ENCODE measurements at places on chromosomes 12 and 14.

GRCh38 chr12:83971781-83972180, 940.8 kb downstream of the SLC6A15 start:
- DNase-seq, result no peak

DNA sequence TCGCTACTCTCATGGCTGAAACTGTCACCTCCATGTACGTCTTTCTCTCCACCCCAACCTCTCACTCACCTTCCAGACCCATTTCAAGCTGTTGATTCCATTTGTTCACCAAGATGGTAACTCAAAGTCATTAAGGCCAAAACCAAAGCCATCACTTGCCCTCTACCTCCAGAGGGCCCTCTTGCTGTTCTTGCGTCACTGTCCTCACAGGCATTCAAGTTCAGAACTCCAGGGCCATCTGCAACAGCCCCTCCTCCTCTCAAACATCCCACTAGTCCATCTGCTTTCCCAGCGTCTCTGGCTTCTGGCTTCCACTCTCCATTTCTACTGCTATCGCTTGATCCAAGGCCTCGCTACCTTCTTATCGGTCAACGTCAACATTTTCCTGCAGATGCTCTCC, 74.5 kb downstream of the VWF start:
- no peak for DNase-seq

- DNase-seq, result no peak
Measured at GRCh38 chr12:120249266-120249874, 16.2 kb downstream of the PXN start.

- DNase-seq, result no peak
Measured at GRCh38 chr12:81207664-81208063, 129.8 kb downstream of the ACSS3 start.

GRCh38 chr14:71399057-71399487, 491.8 kb downstream of the PCNX1 start:
- DNase-seq, result no peak

GRCh38 chr14:75655235-75655634, 5.4 kb downstream of the ERG28 start:
- no peak for DNase-seq

DNA sequence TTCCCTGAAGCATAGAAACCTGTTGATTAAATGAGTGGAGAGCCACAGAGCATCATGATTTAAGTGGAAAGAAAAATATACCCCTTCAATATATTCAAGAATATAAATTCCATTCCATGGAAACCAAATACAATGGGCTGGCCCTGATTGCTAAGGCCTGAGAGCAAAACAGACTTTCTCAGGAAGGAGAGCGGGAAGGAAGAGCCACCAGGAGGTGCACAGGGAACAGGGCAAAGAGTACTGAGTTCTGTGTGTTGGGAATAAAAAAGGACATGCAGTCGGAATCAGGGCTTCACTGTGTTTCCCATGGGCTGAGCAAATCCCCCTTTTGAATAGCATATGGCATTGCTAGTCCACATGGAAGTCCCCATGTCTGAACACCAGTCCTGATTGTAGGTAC, 69.7 kb upstream of the PLEKHG3 start:
- no peak for DNase-seq

DNA sequence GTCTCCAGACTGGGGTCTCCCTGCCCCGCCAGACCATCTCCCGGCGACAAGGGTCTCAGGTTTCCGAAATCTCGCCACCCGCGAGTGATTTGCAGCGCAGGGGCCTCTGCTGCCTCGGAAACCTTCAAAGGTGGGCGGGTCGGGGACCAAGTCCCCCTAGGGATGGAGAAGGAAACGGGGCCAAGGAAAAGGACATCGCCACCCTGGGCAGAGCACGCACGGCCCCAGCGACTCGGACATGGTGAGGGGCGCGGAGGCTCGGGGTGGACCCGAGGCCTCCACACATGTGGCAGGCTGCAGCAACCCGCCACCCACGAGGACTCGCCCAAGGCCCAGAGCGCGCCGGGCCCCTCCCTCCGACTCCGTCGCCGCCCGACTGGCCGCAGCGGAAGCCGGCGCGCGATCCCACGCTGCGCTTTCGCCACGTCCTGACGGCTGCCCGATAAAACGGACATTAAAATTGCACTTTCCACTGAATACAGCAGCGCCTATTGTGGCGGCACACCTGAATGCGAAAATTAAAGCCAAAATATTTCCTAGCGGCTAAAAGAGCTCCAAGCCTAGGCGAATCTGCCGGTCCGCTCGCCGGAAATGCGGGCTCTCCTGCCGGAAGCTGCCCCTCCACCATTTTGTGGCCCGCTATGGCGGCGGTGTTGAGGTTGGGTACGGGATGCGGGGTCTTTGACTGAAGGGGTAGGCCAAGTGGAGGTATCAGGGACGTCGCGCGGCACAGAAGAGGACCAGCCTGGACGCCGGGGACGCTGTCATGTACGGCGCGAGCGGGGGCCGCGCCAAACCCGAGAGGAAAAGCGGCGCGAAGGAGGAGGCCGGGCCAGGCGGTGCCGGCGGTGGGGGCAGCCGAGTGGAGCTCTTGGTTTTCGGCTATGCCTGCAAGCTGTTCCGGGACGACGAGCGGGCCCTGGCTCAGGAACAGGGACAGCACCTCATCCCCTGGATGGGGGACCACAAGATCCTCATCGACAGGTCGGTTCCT, at the start of gene SFSWAP:
Gene SFSWAP, plus strand, starts transcription at position 627 of the 994 bp plus-strand sequence. Its CDS starts 140 bp downstream, at position 767.
- peak; percentile 50 for DNase-seq

DNA sequence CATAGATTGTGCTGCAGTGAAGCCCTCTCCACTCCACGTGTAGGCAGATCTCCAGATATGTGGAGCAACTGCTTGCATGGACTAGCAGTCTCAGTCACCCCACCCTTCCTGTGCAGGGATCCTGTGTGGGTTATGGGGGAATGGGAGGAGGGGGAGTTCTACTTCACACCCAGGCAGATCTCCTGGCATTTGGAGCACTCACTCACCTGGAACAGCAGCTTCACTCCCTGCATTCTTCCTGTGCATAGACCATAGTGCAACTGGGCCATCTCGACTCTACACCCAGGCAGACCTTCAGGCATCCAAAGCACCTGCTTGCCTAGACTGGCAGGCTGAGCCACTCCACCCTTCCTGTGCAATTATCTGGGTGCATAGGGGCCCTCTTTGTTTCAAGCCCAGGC, 96.0 kb upstream of the PCED1B start:
- no peak for DNase-seq

DNA sequence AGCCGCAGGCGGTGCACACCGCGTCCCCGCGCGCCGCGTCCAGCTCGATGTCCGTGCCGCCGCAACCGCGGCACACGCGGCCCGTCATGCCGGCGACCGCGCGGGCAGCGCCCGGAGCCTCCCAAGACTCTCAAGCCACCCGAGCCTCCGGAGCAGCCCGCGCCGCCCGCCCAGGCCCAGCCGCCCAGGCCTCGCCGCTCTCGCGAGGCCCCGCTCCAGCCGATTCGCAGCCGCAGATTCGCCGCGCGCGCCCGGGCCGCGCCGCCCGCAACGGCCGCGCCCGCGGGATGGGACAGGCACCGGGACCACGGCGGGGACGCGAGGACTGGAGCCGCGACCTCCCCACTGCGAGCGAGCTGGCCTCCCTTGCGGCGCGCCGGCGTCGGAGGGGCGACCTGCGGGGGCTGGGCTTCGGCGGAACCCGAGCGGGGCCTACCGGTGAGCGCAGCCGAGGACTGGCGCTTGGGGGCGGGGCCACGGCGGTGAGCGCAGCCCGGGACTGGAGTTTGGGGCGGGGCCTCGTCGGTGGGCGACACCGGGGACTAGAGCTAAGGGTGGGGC, at the start of gene BRF1:
Gene BRF1, minus strand, starts transcription at position 460 of the 561 bp plus-strand sequence. Its CDS starts 372 bp downstream, at position 88.
- DNase-seq, result peak; percentile 97

- DNase-seq, result peak; percentile 26
Measured at GRCh38 chr14:104865081-104865630, at the start of gene CEP170B. CEP170B (plus strand) TSS chr14:104865268; CDS start chr14:104868451, 3,183 bp downstream.

- no peak for DNase-seq
Measured at GRCh38 chr12:107649661-107650061, 35.9 kb upstream of the PWP1 start.

- no peak for DNase-seq
Measured at GRCh38 chr14:96827290-96827689, 30.1 kb downstream of the VRK1 start.

DNA sequence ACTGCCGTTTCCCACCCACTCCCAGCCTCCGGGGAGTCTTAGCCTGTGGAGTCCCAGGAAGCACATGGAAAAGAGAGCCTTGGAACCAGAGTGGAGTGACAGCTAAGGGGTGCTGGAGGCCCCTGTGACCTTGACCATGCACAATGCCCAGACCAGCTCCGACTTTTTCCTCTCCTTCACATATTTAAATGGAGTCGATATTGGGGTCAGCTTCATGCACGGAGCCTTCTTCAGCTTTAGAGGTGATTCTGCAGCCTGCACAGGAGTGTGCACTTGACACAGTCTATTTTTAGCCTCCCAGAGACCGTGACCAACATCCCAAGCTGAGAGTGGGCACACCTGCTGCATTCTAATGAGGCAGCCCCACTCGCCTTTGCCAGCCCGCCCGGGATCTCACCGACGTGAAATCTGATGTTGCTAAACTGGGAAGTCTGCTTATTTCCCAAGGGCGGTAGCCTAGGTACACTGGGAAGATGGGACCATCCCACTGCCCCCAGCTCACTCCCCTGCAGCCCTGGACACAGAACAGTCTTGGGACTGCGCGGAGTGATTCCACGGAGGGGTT, 47.5 kb downstream of the PRMT8 start:
- DNase-seq, result no peak

- DNase-seq, result no peak
Measured at GRCh38 chr12:99984271-99985128, at the start of gene ANKS1B. ANKS1B (minus strand) TSS chr12:99984936; CDS start chr12:99984237, 699 bp downstream.

GRCh38 chr14:75285331-75285730, 6.7 kb downstream of the FOS start:
- DNase-seq, result no peak

DNA sequence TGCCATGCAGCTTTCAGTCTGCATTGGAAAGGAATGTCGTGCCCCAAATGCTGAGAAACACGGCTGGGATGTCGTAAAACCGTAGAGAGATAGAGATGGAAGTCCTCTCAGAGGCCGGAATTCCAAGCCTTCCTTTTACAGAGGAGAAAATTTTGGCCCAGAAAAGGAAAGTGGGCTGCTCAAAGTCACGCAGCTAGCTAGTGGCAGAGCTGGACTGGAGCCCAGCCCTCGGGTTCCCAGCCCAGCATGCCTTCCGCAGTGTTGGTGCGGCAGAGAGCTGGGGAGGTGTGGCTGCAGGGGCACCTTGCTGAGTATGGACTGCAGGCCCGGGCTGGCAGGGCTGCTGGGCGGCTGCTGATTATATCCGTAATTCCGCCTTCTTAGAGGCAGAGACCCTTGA, 50.3 kb downstream of the KCNA1 start:
- no peak for DNase-seq

DNA sequence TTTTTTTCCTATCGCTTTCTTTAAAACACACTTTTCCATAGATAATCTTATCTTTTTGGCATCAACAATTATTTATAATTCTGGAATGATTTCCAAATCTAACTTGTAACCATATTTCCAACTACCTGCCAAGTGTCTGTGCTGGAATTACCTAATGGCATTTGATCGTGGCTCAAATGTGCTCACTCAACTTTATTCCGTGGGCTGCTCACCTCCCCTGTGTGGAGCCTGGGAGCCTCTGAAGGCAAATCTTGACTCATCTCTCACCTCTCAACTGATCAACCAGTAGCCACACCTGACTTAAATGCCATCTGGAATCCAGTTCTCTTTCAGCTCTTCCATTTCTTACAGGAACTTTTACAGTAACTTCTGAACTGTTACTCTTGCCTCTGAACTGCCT, 608.6 kb downstream of the DIO2 start:
- DNase-seq, result no peak

DNA sequence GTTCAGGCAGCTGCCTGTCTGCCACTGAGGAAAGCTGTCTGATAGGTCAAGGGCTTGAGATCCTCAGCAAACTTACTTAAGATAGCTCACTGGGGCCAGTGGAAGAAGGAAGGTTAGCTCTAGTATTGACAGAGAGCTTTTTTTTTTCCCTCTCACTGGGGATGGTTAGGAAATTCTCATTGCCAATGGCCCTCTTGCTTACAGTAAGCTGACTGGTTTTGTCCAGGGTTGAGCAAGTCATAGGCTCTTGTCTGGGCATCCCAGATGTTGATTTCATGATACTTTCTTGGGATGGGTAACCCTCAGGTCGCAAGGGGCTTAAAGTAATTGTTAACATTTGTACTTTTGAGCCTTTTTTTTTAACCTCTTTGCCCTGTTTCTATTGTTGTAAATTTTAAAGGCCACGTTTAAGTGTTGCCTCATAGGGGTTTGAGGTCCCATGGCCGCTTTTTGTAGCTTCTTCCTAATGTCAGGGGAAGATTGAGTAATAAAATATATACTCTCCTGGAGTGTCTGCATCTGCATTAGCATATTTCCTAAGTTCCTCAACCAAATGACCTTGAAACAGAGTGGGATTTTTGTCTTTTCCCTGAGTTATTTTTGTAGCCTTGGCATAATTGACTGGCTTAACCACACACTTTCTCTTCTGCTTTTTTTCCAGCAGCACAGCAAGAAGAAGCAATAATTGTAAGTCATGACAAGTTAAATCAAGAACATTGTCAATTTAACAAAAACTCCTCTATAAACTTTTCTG, 716.0 kb downstream of the LRFN5 start:
- DNase-seq, result no peak

DNA sequence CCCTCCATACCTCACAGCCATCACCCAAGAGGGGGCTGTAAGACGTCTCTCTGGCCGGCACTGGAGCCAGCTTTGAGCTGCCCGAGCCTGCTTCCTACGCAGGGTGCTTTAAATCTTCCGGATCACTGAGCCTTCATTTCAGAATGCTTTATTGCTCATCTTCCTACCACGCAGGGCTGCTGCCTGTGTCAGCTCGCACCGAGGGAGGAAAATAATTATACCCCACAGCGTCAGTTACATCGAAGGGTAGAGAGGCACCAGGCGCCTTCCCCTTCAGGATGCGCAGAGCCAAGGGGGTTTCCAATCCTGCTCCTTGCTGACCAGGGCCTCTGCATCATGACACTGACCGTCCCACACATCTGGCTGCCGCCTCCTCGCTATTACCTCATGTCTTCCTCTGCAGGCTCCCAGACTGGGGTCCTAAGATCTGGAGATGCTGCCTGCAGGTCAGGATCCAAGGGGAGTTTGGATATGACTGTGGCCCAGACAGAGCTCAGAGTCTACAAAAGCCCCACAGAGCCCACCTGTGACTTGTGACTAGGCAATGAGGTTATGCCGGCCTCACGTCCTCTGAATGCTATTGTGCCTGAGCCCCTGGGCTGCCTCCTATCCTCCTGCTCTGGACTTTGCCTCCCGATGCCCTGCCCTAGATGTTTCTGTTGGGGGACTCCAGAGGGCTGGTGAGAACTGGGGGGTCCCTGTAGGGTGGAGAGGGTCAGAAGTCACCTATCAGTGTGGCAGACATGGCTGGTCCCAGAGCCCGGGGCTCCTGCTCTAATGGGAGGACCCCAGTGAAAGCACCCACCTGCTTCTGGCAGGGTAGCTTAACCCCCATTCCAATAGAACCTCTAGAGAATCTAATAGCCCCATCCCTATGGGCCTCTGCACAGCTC, 220.3 kb upstream of the RTL1 start:
- DNase-seq, result no peak

DNA sequence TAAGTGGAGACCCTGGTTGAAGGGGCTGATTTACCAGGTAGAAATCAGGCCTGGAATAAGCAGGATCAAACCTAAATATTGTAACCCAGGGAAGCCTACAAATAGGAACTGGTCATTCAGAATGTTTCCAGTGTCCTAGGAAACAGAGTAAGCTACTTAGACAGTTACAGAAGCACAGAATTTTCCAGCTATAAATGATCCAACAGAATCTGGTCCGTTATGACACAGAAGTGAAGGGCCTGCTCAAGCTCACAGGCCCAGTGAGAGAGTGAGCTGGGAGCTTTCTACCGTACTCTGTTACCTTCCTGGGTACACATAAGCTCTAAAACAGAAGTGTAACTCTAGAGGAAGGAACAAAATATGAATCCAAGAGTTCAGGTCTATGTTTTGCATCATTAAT, 119.1 kb downstream of the TTC7B start:
- DNase-seq, result no peak

GRCh38 chr12:87171356-87171755, 857.8 kb downstream of the C12orf50 start:
- DNase-seq, result no peak
